CD4-positive, alpha-beta T cell treated with Interleukin-15 for 4 hours (primary cell): ENCODE measurements at places on chromosomes 1 and 21.

DNA sequence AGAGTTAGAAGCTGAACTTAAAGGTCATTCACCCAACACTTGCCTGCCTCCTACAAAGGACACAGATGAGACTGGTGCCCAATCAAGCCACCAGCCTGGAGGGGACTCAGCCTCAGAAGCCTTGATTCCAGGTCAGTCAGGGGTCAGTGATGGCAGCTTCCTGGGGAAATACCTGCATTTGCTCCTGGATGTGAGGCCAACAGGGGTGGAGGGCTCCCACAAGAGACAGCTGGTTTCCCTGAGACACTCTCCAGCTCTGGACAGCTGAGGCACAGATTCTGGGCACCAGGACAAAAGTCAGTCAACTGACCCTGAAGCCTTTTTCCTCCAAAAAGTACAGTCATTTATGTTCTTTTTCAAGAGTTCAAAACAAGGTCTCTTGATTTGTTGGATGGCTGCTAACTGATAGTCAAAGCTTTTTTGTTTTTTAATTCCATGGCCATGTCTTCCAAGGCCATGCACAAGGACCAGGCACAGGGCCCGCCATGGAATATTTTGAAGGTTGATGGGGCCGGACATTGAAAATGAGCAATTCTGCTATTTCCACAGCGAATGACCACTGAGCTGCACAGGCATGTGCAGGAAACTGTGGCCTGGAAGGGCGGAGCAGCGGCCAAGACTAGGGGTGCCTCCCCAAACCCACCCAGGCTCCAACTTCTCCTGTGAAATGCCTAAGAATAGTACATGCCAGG, 1.8 kb downstream of the C2CD2 start:
- DNase-seq, result no peak

DNA sequence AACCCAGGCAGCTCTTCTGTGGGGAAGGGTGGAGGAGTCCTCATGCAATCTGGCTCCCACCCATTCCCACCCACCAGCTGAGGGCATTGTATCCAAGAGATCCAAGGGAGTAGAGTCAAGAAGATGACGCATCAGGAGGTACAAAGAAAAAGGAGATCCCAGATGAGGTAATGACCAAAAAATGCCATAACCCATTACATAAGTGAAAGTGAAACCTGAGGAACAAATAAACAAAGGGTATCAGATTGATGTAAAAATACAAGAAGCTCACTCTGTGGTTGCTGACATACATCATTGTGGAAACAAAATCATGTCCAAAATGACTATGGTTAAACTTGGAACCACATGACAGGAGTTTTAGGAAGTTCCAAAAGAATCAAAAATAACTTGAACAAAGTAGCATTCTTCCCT, 42.5 kb downstream of the CCN1 start:
- DNase-seq, result no peak

DNA sequence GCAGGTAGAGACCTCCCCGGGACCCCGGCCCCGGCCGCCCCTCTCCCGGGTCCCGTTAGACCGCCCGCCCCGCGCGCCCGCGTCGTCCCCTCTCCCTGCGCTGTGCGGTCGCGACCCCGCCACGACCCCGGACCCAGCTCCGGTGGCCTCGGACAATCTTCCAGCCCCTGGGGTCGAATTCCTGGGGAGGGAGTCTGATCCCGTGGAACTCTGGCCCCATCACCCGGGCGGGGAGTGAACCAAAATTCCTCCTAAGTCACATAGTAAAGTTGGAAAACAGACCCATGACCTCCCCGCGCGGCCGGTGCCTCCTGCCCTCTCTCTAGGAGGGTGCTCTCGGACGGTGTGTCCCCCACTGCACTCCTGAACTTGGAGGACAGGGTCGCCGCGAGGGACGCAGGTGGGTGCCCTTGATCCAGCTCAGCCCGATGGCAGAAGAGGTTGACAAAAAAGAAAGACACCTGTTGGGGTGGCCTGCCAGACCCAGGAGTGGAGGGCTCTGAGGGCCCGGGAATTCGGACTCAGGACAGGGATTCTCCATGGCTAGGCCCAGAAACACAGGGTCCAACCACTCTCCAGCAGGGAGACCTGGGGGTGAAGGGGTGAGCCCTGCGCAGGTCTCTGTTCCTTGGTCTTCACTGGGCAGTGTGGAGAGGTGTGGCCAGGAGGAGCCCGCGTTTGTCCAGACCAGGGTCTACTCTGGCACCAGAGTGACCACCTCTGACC, 451 bp downstream of the ADAMTSL4 start:
- no peak for DNase-seq

GRCh38 chr21:28247454-28248020, 745.1 kb downstream of the LTN1 start:
- no peak for DNase-seq

- no peak for DNase-seq
Observed at GRCh38 chr1:19401535-19401889, 83.8 kb downstream of the CAPZB start.

GRCh38 chr21:42258885-42259407, 40.0 kb downstream of the ABCG1 start:
- no peak for DNase-seq

- DNase-seq, result no peak
Observed at GRCh38 chr1:65056866-65057265, 90.5 kb upstream of the JAK1 start.

DNA sequence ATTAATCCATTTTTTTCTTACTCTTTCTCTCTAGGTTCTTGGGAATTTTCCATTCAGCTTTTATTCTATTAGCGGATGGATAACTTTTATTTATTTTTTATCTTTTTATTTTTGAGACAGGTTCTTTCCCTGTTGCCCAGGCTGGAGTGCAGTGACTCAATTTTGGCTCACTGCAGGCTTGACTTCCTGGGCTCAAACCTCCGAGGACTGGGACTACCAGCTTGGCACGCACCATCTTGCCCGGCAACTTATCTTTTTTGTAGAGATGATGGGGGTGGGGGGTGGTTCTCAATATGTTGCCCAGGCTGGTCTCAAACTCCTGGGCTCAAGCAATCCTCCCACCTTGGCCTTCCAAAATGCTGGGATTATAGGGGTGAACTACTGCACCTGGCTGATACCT, 36.1 kb upstream of the CHIT1 start:
- DNase-seq, result no peak

DNA sequence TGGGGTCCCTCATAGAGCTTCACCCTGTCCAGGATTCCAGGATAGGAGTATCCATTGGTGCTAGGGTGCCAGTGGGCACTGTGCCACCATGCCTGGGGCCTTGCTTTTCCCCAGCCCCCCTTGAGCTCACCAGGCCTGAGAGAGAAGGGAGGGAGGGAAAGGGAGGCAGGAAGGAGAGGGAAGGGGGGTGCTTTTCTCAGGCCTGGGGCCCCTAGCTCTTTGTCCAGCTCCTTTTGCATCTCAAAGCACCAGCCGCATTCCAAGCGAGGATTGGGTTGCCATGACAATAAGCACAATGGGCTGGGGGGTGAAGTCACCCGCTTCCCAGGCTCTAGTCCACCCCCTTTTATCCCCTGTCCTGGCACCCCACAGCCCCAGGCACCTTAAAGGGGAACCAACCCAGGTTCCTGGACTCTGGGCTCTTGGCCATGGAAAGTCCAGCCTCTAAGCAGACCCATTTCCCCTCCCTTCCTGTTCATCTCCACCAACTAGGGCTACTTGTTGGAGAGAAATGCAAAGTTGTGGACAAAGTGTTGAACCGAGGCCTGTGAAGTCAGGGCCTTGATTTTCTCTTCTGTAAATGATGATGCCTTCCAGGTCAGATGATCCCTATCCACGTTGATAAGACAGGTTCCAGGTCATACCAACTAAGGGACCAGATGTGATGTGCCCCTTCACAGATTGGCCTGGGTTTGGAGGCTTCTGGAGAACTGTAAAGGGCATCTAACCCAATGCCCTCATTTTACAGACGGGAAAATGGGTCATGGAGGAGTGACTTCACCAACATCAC, 11.4 kb downstream of the THBS3 start:
- DNase-seq, result no peak

DNA sequence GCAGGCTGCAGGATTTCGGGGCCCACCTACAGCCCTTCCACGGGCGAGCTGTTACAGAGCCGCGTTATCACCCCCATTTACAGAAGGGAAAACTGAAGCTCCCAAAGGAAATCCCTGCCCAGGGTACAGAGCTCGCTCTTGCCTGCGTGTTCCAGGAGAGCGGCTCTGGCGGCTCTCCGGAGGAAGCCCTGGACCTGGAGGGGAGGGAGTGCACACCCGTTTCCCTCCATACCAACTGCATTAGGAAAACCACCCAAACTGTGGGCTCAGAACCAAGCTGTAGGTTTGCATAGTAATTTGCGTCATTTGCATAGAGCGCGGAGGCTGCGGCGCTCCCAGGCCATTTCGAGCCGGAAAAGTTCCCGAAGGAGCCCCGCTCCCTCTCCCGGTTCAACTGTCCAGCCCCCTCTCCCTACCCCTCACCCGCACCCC, 24.7 kb upstream of the ADGRB2 start:
- no peak for DNase-seq

- DNase-seq, result no peak
Observed at GRCh38 chr1:239636347-239636746, 250.0 kb downstream of the CHRM3 start.

DNA sequence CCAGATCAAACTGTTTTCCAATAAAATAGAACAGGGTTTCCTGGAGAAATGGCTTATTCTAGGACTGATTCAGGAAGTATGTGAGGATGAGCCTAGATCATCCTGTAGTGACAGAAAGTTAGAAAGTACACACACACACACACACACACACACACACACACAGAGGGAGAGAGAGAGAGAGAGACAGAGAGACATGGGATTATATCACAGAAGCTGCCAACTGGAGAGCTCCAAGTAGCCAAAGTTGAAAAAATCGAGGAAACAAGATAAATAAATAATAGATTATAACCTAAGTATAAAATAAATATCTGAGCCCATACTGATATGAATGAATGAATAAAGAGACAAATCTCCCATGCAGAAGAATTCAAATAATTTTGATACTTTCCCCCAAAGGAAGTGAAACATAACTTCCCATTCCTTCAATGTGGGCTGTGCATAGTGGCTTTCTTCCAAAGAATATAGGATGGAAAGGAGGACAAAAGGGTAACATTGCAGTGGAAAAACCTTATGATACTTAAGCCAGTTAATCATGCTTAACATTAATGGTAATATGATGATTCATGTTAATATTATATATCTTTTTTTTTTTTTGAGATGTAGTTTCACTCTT, 171.6 kb downstream of the NTPCR start:
- DNase-seq, result no peak

- DNase-seq, result no peak
Observed at GRCh38 chr21:36338975-36339374, 19.0 kb downstream of the MORC3 start.

GRCh38 chr1:8314346-8315280, 3.3 kb upstream of the SLC45A1 start:
- peak; percentile 45 for DNase-seq

- DNase-seq, result no peak
Observed at GRCh38 chr1:39569034-39569433, 7.6 kb downstream of the PABPC4 start.

GRCh38 chr1:220690140-220691052, at the start of gene C1orf115:
C1orf115 (plus strand) TSS chr1:220690363; CDS start chr1:220690403, 40 bp downstream.
- peak; percentile 69 for DNase-seq

DNA sequence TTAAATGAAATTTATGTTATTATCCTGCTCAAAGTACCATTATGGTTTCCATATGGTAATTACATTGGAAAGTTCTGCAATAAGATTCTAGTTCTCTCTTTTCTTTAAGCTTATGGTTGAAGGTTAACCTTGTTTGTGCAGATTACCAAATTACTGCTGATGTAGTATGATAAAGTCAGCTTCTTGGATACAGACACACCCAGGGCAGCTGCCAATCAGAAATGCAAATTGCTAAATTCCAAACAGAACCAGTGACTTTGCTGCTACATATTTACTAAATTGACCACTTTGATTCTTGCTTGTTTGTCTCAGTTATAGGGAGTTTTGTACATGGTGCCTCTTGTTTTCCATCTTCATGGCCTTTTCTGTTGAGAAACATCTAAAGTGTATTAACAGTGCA, 26.5 kb downstream of the GNAT2 start:
- no peak for DNase-seq

GRCh38 chr21:39004634-39005501, 178.4 kb downstream of the PSMG1 start:
- no peak for DNase-seq

DNA sequence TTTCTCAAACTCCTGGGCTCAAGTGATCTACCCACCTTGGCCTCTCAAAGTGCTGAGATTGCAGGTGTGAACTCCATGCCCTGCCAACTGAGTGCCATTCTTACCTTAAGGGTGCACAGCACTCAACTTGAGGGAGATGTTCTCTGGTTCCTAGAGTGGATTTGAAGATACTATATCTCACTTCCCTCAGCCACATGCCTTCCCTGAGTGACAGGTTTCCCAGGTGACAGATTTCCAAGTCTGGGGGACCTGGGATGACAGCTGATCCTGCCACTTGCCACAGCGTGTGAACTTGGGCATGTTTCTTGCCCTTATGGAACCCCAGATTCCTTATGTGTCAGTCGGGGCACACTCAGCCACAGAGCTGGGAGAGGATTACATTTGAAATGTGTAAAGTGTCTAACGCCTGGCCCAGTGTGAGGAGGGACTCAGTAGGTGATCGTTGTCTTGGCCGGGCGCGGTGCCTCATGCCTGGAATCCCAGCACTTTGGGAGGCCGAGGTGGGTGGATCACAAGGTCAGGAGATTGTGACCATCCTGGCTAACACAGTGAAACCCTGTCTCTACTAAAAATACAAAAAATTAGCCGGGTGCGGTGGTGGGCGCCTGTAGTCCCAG, 29.6 kb upstream of the BTG2 start:
- DNase-seq, result no peak

DNA sequence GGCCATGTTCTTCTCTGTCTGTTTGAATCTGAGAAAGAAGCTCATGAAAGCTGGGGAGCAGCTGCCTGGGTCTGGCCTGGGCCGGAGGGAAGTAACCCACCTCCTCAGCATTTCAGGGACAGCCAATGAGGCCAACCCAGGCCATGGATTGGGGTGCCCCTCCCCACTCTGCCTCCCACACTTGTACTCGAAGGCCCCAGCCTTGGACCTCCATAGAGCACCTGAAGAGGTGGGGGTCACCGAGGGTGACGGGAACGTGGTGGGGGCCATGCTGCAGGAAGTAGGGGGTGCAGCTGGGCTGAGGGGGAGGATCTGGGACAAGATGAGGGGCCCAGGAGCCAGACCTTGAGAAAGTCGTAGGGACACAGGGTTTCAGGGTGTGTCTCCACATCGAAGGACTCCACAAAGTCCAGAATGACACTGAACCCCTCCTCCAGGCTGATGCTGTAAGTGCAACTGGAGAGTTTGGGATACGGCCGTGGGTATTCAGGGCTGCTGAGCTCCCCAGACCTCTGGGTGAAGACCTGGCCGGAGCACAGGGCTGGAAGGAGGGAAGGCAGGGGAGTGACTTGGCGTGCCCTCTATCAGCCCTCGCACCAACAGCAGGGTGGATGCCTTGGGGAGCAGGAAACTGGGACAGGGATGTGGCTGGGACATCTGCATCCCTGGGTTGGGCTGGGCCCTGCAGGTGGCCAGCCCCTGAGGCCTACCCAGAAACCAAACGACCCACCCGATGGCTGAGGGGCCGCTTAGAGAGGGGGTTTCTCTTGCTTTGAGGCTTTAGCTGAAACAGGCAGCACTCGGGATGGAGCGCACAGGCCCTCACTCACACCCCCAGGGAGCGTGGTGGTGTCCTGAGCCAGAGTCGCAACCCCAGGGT, 3.8 kb downstream of the MASP2 start:
- DNase-seq, result no peak

GRCh38 chr1:89286549-89287180, 14.0 kb upstream of the GBP5 start:
- peak; percentile 60 for DNase-seq

- no peak for DNase-seq
Observed at GRCh38 chr1:151994956-151995355, 1.3 kb upstream of the S100A10 start.
